ENCODE measurements at places on chromosomes 11 and 22.

GRCh38 chr11:1982873-1983600, 14.6 kb downstream of the H19 start:
- no peak for DNase-seq

GRCh38 chr22:27990451-27990840, 71.4 kb upstream of the PITPNB start:
- DNase-seq, result no peak

DNA sequence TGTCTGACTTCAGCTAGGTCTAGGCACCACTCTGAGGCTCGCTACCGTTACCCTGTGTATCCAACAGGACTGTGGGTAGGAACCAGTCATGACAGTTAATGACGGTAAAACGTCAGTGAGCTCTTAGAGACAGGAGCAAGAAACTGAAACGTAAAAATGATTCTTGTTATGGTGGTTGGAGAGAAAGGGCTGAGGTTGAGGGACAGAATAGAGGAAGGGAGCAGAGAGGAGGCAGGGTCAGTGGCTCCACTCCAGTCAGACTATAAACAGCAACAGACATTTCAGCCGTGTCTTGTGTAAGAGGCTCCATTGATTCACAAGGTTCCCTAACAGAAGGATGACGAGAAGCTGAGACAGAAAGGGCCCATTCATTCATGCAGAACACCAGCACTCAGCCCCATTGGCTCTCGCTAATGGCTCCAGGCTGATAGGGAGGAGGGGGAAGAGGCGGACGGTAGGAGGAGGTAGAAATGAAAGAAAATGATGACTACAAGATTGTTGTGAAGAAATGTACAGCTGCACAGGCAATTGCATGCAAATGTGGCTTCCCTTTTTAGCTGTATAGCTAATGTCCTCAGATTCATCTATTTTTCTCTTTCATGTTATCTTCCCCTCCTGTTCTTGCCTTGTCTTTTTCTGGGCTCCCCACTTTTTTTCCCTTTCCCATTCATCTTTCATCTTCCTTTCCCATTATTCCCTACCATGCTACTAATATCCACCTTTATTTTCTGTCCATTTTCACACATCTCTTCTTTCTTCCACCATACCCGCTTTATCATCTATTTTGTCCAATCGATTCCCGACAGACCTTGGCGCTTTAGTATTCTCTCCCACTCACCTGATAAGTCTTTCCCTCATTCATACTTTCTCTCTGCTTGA, 34.3 kb downstream of the ETS1 start:
- DNase-seq, result no peak

DNA sequence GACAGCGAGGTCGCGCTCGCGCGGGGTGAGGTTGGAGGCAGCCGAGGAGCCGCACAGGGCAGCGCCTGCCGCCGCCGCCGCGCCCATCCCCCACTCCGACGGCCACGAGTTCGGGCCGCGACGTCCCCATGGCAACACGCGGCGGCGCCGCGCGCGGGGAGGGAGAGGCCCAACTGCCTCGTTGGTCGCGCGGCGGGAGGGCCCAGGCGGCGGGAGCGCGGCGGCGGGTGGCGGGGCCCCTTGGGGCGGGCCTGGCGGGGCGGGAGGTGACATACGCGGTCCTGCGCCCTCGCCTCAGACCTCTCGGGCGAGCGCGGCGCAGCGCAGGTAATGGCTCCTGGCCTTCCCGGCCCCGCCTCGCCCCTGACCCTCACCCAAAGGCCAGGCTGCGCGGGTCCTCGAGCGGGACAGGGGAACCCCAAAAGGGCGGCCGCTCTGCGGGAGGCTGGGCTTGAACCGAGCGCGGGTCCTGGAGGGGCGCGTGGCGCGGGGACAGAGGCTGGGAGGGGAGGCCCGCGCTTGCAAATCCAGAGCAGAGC, at the start of gene DEUP1:
TSS of gene DEUP1 (plus strand) at position 297 of the 539 bp plus-strand sequence. CDS start 1,518 bp downstream, outside the sequence.
- DNase-seq, result peak; percentile 62

- DNase-seq, result no peak
These were observed 1691.2 kb downstream of the LRRC4C start for GRCh38 chr11:39768214-39768613.

DNA sequence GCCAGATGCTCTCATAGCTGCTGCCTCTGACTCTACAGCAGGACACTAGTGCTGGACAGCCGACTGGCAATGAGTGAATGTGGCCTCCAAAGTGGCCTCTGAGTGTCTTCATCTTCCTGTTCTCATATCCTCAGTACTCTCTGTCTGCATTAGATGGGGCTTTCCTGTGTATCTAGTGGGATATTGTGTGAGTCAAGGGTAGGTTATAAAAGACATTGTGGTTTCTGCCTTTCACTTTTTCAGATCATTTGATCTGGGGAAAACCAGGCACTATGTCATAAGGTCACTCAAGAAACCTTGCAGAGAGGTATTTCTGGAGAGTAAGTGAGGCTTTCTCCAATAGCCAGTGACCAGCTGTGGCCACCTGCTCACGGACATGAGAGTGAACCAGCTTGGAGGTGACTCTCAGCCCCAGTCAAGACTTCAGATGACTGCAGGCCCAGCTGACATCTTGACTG, 333.6 kb upstream of the NCAM1 start:
- DNase-seq, result no peak

- DNase-seq, result no peak
These were observed 41.5 kb downstream of the DDX6 start for GRCh38 chr11:118749429-118749828.

GRCh38 chr22:23722160-23722559, 28.8 kb downstream of the ZNF70 start:
- no peak for DNase-seq

DNA sequence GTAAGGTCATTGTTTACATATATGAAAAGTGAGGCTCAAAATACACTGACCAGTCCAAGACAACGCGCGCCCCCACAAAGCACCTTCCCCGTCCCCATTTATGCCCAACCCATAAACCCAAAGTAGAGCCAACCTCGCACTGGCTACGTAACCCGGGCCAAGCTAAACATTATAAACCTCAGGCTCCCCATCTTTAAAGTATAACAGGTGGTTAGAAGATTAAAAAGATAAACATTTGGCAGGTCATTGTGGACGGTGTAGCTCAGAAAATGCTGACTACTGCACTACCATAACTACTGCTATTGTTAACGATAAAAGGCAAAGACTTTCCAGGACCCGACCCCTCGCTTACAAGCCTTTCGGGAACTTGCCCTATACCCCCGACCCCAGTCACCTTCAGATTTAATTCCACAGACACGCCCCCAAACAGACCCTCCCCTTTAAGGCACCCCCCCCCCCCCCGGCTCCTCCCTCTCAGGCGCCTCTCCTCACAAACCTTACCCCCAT, 470 bp downstream of the NUMA1 start:
- peak; percentile 82 for DNase-seq

- DNase-seq, result peak; percentile 63
These were observed 2.9 kb upstream of the KIRREL3 start for GRCh38 chr11:127003260-127003981.

DNA sequence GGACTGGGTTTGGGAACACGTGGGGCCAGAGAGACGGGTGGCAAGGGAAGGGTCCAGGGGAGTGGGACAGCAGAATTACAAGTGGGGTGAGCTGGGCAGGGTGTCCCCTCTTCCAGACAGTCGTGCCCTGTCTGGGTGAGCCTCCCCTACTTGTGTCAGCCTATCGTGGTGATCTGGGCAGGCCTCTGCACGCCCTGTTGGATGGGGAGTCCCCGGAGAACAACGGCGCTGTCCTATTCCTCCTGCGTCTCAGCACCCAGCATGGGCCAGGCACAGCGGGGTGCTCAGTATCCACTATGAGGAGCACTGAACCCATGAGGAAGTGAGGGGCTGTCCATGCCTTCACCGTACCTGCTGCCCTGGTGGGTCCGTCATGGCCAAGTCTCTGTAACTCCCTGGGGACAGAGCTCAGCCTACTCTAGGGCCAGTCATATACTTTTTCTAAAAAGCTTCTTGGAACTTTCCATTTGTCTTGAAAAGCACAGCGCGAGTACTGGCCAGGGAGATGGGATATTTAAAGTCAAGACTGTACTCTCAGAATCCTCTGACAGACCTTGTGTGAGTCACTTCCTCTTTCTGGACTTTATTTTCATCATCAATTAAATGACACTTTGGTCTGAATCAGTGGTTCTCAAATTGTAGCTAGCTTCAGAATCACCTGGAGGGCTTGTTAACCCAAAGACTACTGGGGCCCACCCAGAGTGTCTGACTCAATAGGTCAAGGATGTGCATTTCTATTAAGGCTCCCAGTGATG, 81.7 kb upstream of the NECTIN1 start:
- DNase-seq, result no peak

DNA sequence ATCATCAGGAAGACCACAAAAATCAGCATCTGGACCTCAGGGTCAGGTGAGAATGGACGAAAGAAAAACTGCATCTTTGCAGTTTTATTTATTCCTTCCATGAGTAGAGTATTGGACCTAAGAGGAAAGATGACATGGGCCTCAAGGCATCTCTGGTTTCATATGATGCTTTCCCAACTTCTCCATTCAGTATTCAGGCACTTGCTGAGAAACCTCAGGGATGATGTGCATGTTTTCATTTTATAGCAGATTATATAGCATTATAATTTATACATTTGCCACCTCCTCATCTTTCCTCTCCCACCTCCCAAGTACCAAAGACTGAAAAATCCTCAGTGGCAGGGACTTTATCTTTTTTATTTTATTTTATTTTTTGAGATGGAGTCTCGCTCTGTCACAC, at the start of gene OR10V1:
TSS of gene OR10V1 (minus strand) at position 101 of the 400 bp plus-strand sequence. CDS start at position 101, 0 bp downstream.
- DNase-seq, result no peak

DNA sequence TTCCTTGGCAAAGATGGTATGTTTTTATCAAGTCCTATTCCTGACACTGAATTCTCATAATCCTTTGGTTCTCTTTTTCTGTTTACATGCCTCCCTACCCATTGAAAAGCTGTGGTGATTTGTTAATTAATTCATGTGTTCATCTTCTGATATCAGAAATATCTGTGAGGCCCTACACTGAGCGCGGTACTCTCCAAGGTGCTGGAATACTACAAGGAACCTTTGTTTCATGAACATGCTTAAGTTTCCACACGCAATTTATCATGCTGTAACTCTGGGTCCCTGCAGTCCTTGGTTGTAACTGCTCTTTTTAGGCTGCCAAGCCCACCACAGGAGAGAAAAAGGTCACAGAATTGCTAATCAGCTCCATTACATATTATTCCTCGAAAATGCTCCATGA, 331.8 kb downstream of the FAT3 start:
- no peak for DNase-seq

DNA sequence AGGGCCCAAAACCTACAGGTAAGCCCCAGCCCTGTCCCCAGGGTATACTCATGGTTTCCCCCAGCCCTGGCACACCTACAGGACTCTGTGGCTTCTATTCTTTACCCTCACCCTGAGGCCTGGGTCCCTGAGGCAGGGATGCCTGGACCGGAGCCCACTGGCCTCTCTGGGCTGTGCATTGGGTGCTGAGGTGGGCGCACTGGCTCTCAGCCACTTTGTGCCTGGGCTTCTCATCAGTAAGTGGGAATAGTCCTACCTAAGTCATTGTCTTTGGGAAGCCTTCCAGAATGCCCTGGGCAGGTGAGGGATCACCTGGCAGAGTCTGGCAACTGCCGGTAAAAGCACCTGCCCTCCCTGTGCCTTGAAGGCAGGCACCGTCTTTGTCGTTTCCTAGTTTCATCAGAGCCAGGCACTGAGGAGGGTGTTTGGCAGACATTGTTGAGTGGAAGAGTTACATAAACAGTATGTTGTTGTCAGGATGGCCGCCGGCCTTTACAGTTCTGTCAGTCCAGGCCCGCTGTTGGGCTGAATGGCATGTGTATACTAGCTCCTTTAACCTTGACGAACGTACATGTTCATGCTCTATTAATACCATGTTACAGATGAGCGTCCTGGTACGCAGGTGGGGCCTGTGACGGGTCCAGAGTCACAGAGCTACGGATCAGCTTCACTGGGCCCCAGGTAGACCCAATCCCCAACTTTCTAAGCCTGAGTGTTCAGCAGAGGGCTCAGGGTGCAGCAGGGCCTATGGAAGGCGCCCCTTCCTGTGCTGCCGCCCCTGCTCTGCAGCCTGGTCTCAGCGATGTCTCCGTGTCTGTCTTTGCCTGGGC, 23.0 kb downstream of the SHANK3 start:
- no peak for DNase-seq

GRCh38 chr11:76621868-76622267, 48.7 kb downstream of the LRRC32 start:
- DNase-seq, result no peak

DNA sequence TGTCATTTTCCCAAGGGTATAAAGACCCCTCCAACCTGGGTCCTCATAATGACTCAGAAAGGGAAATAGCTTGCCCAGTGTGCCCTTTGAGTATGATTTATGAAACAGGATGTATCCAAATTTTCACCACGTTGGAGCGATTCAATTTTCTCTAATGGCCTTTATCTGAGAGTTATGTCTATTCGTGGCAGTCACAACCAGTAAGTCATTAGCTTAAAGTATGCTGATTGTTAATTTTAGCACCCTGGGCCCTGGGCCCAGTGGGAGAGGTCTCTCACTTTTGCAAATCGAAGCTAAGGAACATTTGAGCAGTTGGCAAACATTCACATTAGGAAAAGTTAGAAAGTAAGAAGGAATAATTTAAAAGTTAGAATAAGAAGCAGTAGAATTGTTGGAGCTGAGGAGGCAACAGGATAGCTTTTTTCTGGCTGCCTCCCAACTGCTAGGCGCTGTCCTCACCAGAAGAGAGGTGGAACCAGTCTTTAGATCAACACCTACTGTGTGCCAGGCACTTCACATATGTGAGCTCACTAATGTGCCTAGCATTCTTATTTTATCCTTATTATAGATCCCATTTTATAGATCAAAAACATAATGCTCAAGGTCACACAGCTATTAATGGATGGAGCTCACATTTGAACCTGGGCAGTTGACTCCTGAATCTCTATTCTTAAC, 24.5 kb downstream of the INSC start:
- DNase-seq, result no peak

GRCh38 chr11:33965032-33965431, 73.2 kb upstream of the LMO2 start:
- DNase-seq, result no peak

- DNase-seq, result no peak
These were observed 50.3 kb upstream of the LINC01488 start for GRCh38 chr11:69431136-69431535.

DNA sequence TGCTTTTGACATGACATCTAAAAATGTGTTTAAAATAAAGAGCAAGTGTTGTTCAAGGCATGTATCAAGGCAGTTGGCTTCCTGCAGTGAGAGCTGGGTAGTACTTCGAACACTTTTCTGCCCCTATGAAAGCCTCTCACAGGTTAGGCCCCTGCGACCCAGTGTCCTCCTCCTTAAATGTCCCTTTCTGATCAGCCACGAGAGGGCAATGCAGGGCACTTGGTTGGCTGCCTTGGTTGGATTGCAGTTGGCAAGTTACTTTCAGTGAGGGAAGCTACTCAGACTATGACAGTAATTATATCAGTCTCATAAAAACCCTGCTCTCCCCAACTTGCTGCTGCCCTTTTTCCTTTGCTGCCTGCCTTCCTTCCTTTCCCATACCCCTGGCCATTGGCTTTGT, 743.8 kb downstream of the NTM start:
- peak; percentile 50 for DNase-seq

- no peak for DNase-seq
These were observed 33.4 kb downstream of the REXO2 start for GRCh38 chr11:114472661-114473060.

Data from common myeloid progenitor, CD34-positive (primary cell).